ENCODE measurements at places on chromosomes 3 and 15. TPM values are rescaled to one million over a fixed set of nuclear protein-coding genes. Genes with fewer than 3 reads are reported as not detected.

DNA sequence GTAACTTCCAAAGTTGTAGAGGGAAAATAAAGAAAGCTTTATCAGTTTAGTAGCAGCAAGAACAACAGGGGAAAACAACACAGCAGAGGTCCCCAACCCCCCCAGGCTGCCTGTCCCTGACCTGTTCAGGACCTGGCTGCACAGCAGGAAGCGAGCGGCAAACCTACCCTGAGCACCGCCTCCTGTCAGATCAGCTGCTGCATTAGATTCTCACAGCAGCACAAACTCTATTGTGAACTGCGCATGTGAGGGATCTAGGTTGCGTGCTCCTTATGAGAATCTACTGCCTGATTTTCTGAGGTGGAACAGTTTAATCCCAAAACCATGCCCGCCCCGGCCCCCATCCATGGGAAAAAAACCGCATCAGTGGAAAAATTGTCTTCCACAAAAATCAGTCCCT, 40.3 kb downstream of the USP50 start:
- no peak overlapping the region for H3K27ac ChIP-seq
- H3K4me3 ChIP-seq, result no peak overlapping the region
- no peak for DNase-seq
- peaks cover 8% of the 10 kb centered on the region for H3K36me3 ChIP-seq
- H3K4me1 ChIP-seq, result no peaks in the 10 kb centered on the region

DNA sequence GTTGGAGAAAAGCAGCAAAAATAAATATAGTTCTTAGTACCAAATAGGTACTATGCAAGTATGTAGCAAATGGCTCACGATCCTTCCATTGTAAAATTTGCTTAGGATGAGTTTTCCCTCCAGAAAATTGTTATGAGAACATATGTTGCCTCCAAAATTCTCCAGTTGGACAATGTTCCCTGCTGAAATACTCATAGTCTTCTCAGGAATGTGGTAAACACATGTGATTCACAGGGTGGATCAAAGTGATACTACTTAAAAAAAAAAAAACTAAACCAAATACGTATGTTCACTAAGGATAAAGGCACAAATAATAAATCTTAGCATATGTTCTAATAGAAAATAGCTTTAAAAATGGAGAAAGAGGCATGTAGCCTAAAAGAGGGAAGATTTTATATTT, 84.3 kb upstream of the ZNF385D start:
- H3K4me3 ChIP-seq, result no peak overlapping the region

The UBA5 gene
- polyA plus RNA-seq, result 60.0 TPM

DNA sequence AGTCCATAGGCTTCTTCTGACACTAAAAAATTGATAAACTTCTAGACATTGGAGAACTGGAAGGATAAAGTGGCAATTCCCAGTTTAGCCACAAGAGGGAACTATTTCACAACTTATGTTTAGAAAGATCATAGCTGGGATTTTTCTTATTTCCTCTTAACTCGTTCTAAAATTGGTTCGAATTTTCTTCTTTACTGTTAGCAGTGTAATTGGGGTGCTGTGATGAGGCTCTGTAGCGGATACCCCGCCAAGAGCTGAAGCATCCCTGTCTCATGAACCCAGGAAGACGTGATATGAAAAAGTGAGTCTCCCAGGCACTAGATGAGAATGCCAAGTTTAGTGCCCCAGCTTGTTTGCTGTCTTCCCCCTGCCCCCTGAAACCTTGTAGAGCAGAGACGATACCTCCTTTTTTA, 85.1 kb downstream of the PDCD6IP start:
- H3K27me3 ChIP-seq, result no peaks in the 10 kb centered on the region
- H3K4me1 ChIP-seq, result peaks cover 4% of the 10 kb centered on the region
- no peaks in the 10 kb centered on the region for H3K36me3 ChIP-seq
- DNase-seq, result no peak

The TIGIT gene
- polyA plus RNA-seq, result 1.8 TPM

DNA sequence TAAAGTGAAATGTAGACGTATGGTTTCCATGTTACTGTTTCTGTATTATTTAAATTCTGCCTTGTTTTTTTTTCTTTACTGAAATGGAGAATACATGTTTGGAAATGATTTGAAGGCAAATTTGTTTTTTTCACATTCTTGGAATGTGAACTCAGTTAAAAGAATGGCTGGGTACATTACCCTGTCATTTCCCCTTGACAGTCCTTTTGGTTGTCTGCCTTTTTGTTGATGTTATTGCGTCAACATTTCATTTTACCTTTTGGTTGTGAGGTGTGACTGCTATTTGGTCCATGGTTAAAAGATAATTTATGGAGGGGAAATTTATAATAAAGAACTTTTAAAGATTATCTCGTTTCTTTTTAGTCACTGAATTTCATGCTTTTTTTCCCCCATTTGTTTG, 3.2 kb upstream of the GPR171 start:
- no peak for DNase-seq
- H3K27me3 ChIP-seq, result no peaks in the 10 kb centered on the region
- H3K36me3 ChIP-seq, result no peaks in the 10 kb centered on the region
- H3K4me1 ChIP-seq, result no peaks in the 10 kb centered on the region

DNA sequence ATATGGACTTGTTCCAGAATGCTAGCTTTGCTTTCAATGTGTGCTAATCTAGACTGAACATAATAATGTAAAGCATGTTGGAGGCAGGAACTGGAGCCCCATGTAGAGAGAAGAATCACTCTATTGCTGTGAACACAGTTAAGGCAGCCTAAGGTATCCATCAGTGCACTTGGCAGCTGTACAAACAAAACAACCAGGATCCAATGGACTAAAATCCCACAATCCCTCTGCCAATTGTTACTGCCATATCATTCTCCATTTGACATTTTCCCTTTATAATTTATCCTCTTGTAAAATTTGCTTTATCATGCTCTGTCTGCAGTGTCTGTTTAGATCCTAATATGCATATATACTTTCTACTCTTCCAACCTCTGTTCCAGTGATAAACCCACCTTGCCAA, 756.8 kb upstream of the LMCD1 start:
- H3K4me3 ChIP-seq, result no peak overlapping the region
- H3K27me3 ChIP-seq, result no peaks in the 10 kb centered on the region
- no peak overlapping the region for H3K27ac ChIP-seq
- DNase-seq, result no peak
- H3K4me1 ChIP-seq, result no peaks in the 10 kb centered on the region

The NEIL1 gene
- 1.4 TPM for polyA plus RNA-seq

DNA sequence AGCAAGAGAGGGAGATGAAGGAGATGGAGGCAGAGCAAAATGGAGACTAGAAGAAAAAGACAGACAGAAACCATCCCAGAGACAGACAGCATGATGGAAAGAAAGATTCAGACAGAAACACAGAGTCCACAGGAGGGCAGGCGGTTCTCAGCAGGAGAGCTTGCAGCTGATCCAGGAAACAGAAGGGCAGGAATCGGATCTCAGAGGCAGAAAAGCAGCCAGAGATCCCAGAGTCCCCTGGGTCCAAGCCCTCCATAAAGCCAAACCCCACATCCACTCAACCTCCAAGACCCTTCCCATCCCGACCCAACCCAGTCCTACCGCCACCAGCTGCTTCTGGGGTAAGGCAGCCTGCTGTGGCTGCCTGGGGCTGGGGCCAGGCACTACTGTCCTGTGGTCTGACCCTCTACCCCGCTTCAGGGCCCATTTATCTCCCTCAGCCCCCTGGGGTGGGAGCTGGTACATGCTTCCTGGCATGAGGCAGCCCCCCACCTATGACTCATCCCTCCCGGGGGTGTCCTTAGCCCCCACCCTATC, at the start of gene UCN2:
Gene UCN2, minus strand, starts transcription at position 400 of the 537 bp plus-strand sequence. CDS start 657 bp downstream, outside the sequence.
- no peak for DNase-seq
- H3K27ac ChIP-seq, result no peak within 1 kb of the TSS
- no peak within 1 kb of the TSS for H3K4me3 ChIP-seq
- H3K36me3 ChIP-seq, result no peaks in the 10 kb centered on the region
- peaks cover 27% of the 10 kb centered on the region for H3K4me1 ChIP-seq
- H3K27me3 ChIP-seq, result no peaks in the 10 kb centered on the region

The CLEC3B gene
- polyA plus RNA-seq, result not detected

- no peak for DNase-seq
- H3K27ac ChIP-seq, result no peak overlapping the region
- no peaks in the 10 kb centered on the region for H3K4me1 ChIP-seq
- H3K36me3 ChIP-seq, result no peaks in the 10 kb centered on the region
- H3K4me3 ChIP-seq, result no peak overlapping the region
- H3K27me3 ChIP-seq, result no peaks in the 10 kb centered on the region
Observed at GRCh38 chr3:126346466-126346865, 10.7 kb downstream of the KLF15 start.

The B3GALNT1 gene
- polyA plus RNA-seq, result not detected

- H3K4me3 ChIP-seq, result no peak overlapping the region
- peaks cover 8% of the 10 kb centered on the region for H3K36me3 ChIP-seq
- H3K27me3 ChIP-seq, result no peaks in the 10 kb centered on the region
- H3K27ac ChIP-seq, result no peak overlapping the region
Observed at GRCh38 chr3:121943431-121943830, 49.2 kb downstream of the SLC15A2 start.

GRCh38 chr15:77706482-77707244, 74.0 kb upstream of the LINGO1 start:
- no peak for DNase-seq
- H3K27me3 ChIP-seq, result peaks cover 2% of the 10 kb centered on the region
- H3K4me3 ChIP-seq, result no peak overlapping the region
- H3K27ac ChIP-seq, result no peak overlapping the region
- no peaks in the 10 kb centered on the region for H3K4me1 ChIP-seq

GRCh38 chr15:74642348-74642733, 26.7 kb downstream of the CLK3 start:
- H3K4me1 ChIP-seq, result no peaks in the 10 kb centered on the region
- no peak overlapping the region for H3K4me3 ChIP-seq
- no peak overlapping the region for H3K27ac ChIP-seq
- no peak for DNase-seq

The SENP7 gene
- polyA plus RNA-seq, result 5.2 TPM

The DPPA2 gene
- polyA plus RNA-seq, result not detected

DNA sequence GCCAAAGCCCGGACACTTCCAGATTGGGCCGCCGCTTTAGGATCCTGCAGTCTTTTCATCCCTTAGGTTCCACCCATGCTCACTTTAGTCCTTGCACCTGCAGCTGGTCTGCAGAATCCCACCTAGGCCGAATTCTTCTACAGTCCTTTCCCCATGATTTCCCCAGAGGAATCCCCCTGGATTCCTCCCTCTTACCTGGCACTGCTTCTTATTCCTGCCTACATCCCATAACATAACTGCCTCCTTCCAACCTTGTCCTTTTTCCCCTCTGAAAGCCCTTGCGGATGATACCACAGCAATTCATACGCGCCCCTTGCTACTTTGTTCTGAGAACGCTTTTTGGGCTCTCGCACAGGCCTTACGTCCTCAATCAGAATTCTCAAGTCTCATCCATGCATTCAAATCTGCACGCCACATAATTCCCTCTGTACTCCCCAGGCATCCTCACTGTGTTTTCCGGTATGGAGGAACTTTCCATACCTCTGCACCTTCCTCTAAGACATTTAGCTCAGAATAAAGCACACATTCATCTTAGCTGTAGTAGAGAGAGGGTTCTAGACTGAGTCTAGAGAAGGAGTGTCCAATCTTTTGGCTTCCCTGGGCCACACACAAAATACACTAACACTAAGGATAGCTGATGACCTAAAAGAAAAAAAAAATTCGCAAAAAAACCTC, 619 bp downstream of the EIF2AK4 start:
- no peak for DNase-seq
- H3K36me3 ChIP-seq, result no peaks in the 10 kb centered on the region
- peak overlapping the region; percentile 80 for H3K27ac ChIP-seq
- peak overlapping the region; percentile 80 for H3K4me3 ChIP-seq
- H3K27me3 ChIP-seq, result no peaks in the 10 kb centered on the region

The NCK1 gene
- polyA plus RNA-seq, result 28.3 TPM

GRCh38 chr3:66604481-66604880, 103.7 kb upstream of the LRIG1 start:
- H3K4me1 ChIP-seq, result no peaks in the 10 kb centered on the region
- DNase-seq, result no peak
- H3K36me3 ChIP-seq, result no peaks in the 10 kb centered on the region
- no peak overlapping the region for H3K4me3 ChIP-seq
- H3K27me3 ChIP-seq, result no peaks in the 10 kb centered on the region

DNA sequence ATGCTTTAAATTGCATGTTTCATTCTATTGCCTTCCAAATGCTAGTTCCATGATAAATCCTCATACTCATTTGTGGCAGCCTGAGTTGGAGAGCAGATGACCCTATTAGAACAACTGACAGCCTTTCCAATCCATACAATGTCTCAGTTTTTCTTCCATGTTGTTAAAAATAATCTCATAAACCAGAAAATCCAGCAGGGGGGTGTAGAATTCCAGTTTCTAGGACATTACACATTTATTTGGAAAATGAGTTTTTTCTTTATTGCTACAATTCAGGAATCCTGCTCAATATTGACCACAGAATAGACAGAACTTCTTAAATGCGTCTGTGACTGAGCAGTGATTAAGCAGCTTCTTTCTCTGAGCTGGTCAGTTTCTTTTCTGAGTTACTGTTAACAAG, 174.2 kb upstream of the ATP10A start:
- H3K4me1 ChIP-seq, result no peaks in the 10 kb centered on the region
- H3K4me3 ChIP-seq, result no peak overlapping the region
- no peak for DNase-seq
- no peaks in the 10 kb centered on the region for H3K27me3 ChIP-seq

GRCh38 chr15:55168350-55168974, 28.3 kb downstream of the RSL24D1 start:
- H3K27me3 ChIP-seq, result no peaks in the 10 kb centered on the region
- no peak overlapping the region for H3K27ac ChIP-seq
- no peak overlapping the region for H3K4me3 ChIP-seq
- H3K36me3 ChIP-seq, result no peaks in the 10 kb centered on the region
- no peaks in the 10 kb centered on the region for H3K4me1 ChIP-seq
- DNase-seq, result peak; percentile 8

The POPDC2 gene
- 1.8 TPM for polyA plus RNA-seq

DNA sequence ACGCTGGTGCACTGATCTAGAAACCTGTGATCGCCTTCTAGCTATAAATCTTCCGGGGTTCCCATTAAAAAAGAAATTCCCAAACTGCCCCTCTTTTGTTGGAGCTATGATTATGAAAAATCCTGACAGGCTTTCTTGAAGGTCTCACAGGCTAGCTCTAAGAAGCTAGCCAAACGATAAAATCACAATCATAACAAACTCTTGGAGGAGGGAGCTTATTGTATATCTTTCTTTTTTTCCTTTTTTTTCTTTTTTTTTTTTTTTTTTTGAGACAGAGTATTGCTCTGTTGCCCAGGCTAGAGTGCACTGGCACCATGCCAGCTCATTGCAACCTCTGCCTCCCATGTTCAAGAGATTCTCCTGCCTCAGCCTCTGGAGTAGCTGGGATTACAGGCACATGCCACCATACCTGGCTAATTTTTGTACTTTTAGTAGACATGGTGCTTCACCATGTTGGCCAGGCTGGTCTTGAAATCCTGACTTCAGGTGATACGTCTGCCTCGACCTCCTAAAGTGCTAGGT, 72.0 kb downstream of the MYO1E start:
- H3K4me1 ChIP-seq, result peaks cover 88% of the 10 kb centered on the region
- DNase-seq, result no peak
- H3K27ac ChIP-seq, result peak overlapping the region; percentile 96
- H3K4me3 ChIP-seq, result peak overlapping the region; percentile 8

The ZNF774 gene
- 0.98 TPM for polyA plus RNA-seq

GRCh38 chr3:20736287-20736852, 550.4 kb upstream of the SGO1 start:
- no peak for DNase-seq
- H3K4me1 ChIP-seq, result no peaks in the 10 kb centered on the region
- H3K27ac ChIP-seq, result no peak overlapping the region

The CCR5 gene
- polyA plus RNA-seq, result 0.33 TPM

The ZNF502 gene
- 1.5 TPM for polyA plus RNA-seq

The C2CD4A gene
- polyA plus RNA-seq, result not detected

Data from GM12878 (cell line).